ENCODE measurements at places on chromosomes 12 and 14.
A peak's percentile ranks its signal among the peaks of the same experiment; 100 is the strongest.

- no peak for DNase-seq
Observed at GRCh38 chr14:74754157-74754556, 9.0 kb upstream of the YLPM1 start.

GRCh38 chr14:29672831-29673230 is 254.8 kb downstream of the PRKD1 start:
- no peak for DNase-seq

GRCh38 chr12:95429172-95429510 is 44.8 kb upstream of the METAP2 start:
- DNase-seq, result no peak

- no peak for DNase-seq
Observed at GRCh38 chr12:10718279-10718821, 4.8 kb downstream of the YBX3 start.

GRCh38 chr12:104355630-104356029 is 52.1 kb downstream of the EID3 start:
- DNase-seq, result no peak

DNA sequence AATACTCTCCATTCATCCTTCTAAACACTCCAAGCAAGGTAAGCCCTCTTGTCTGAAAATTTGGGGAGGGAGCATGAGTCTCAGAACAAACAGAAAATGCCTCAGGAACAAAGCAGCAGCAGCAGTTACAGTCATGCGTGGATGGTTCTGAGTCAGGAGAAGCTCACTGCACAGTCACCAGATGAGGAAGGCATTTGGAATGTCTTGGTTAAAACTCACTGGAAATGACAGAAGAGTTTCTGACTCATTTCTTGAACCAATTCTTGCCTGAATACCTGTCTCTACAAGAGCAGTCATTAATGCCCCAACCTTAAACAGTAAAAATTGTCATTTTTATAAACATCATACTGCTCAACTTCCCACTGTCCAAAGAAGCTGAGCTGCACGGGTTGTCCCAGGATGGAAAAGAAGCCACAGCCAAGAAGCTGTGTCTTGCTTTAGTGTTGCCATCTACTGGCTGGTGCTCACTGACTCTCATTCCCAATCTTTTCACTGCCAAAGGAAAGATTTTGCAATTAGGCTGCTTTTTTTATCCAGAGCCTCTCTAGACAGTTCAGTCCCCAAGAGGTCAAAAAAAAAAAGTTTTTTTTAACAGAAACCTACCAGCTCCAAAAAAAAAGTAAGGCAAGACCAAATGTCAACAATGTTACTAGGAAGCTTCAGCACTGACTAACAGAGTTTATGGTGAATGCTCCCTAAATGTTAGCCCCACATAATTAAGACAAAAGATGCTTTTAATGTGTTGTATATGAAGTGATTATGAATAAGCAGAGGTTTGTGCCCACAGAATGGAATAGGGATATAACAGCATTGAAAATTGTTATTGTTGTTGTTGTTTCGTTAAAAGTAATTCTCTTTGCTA is 40.4 kb downstream of the KICS2 start:
- peak; percentile 90 for DNase-seq

DNA sequence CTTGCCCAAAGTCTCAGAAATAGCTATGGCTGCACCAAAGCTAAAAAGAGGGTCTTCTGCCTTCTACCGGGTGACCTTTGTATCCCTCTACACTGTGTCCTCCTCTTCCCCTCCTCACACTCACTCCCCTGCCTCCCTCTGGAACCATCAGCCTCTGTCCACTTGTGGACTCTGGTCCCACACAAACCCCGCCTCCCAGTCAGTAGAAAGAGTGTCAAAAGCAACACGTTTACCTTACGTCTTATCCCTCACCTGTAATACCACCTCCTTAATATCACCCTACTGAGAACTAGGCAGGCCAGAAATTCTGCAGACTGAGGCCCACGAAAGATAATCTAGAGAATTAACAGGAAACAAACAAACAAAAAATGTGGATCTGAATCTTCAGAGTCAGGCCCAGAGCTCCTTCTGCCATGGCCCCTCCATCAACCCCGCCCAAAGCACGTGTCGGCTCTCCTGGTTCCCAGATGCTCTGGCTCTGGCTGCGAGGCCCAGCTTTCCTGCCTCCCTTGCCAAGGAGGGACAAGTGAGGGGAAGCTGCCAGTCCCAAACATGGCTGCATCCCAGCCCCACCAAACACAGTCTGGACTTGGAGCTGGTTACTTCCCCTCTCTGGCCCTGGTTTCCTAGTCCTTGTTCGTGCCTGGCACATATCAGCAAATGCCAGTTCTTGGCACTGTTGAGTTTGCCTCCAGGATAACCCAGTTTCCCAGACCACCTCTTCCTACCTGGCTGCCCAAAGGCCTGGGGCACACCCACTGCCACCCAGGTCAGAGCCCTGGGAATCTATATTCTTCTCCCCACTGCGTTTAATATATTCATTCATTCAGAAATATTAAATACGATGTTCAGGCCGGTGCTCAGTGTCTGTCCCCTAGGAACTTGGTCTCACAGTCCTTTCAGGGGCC is 2.7 kb downstream of the ACTN1 start:
- DNase-seq, result no peak

- DNase-seq, result peak; percentile 84
Observed at GRCh38 chr14:74619672-74620131, 7.7 kb upstream of the LTBP2 start.

GRCh38 chr12:105013892-105014291 is 27.8 kb downstream of the NOPCHAP1 start:
- DNase-seq, result no peak

DNA sequence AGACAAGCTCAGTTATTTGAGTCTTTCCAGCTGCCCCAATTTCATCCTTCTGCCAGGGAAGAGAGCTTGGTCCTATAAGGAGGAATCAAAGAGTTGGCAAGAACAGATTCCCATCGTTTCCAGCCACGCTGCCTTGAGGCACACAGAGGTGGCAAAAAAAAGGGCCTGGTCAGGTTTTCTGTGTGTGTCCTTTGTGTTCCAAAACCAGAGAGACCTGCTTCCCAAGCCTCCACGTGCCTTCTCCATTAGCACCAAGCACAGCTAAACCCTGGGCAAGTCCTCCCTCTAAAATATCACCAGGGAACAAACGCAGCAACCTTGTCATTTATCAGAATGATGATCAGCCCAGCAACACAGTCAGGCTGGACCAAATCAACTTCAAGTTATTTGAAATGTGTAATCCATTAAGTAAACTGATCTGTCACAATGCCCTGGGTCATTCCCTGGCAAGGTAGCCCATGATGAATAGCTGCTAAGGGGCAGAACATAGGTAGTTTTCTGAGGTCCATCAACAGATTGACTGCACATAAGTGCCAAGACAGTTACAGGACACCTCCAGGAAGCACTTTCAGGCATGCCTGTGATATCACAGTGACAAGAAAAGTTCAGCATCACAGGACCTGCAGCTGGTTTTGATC is 28.6 kb upstream of the C12orf42 start:
- DNase-seq, result no peak

Data from A549 (cell line).